ENCODE measurements at places on chromosomes 16 and 17.

- H3K4me3 ChIP-seq, result no peak overlapping the region
- H3K36me3 ChIP-seq, result no peaks in the 10 kb centered on the region
- H3K27me3 ChIP-seq, result no peaks in the 10 kb centered on the region
- peaks cover 45% of the 10 kb centered on the region for H3K4me1 ChIP-seq
- peak; percentile 17 for DNase-seq
- H3K27ac ChIP-seq, result no peak overlapping the region
Observed at GRCh38 chr16:66476328-66477027, 49.4 kb downstream of the BEAN1 start.

- H3K27ac ChIP-seq, result no peak overlapping the region
- no peak for DNase-seq
- H3K4me1 ChIP-seq, result peaks cover 21% of the 10 kb centered on the region
- peaks cover 7% of the 10 kb centered on the region for H3K36me3 ChIP-seq
Observed at GRCh38 chr16:89653656-89654295, 3.7 kb downstream of the CHMP1A start.

DNA sequence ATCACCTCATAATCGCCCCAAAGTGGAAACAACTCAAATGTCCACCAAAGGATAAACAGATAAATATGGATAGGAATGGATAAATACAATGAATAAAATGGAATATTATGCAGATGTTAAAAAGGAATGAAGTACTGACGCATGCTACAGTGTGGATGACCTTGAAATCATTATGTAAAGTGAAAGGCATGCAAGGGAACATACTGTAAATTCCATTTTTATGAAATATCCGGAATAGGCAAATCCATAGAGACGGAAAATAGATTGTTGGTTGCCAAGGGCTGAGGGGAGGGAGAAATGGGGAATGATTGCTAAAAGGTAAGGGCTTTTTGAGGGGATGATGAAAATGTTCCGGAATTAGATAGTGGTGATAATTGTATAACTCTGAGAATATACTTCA lies 36.0 kb downstream of the STAT5B start:
- no peaks in the 10 kb centered on the region for H3K27me3 ChIP-seq
- peaks cover 46% of the 10 kb centered on the region for H3K4me1 ChIP-seq
- no peaks in the 10 kb centered on the region for H3K36me3 ChIP-seq

DNA sequence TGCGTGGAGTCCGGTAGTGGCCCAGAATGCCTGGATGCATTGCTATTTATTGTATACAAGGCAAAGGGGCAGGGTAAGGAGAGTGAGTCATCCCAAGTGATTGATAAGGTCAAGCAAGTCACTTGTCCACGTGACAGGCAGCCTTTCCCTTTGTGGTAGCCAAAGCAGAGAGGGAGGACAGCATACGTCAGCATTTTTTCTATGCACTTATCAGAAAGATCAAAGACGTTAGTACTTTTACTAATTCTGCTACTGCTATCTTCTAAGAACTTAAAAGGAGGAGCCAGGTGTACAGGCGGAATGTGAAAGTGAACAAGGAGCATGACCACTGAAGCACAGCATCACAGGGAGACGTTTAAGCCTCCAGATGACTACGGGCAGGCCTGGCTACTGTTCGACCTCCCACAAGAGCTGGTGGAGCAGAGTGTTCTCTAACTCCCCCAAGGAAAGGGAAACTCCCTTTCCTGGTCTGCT lies 47.9 kb upstream of the ARL4D start:
- H3K36me3 ChIP-seq, result no peaks in the 10 kb centered on the region
- no peak overlapping the region for H3K27ac ChIP-seq
- H3K4me3 ChIP-seq, result no peak overlapping the region
- no peaks in the 10 kb centered on the region for H3K27me3 ChIP-seq
- DNase-seq, result no peak

DNA sequence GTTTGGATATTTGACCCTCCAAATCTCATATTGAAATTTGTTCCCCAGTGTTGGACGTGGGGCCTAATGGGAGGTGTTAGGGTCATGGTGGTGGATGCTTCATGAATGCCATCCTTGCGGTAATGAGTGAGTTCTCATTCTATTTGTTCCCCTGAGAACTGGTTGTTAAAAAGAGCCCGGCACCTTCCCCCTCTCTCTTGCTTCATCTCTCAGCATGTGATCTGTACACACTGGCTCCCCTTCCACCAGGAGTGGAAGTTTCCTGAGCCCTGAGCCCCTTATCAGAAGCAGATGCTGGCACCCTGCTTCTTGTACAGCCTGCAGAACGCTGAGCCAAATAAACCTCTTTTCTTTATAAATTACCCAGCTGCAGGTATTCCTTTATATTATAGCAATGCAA lies 25.6 kb downstream of the PIK3R6 start:
- H3K27me3 ChIP-seq, result no peaks in the 10 kb centered on the region
- H3K36me3 ChIP-seq, result no peaks in the 10 kb centered on the region
- H3K4me1 ChIP-seq, result no peaks in the 10 kb centered on the region

- no peaks in the 10 kb centered on the region for H3K36me3 ChIP-seq
- no peak overlapping the region for H3K27ac ChIP-seq
- no peak for DNase-seq
Observed at GRCh38 chr17:73760439-73760758, 116.2 kb upstream of the SDK2 start.

GRCh38 chr16:69909760-69910159 lies 41.4 kb upstream of the CLEC18A start:
- no peak overlapping the region for H3K27ac ChIP-seq
- DNase-seq, result no peak
- H3K36me3 ChIP-seq, result peaks cover 26% of the 10 kb centered on the region
- no peaks in the 10 kb centered on the region for H3K4me1 ChIP-seq
- H3K27me3 ChIP-seq, result no peaks in the 10 kb centered on the region

All from CD4-positive, alpha-beta memory T cell (primary cell).